HFFc6 (cell line): ENCODE measurements at places on chromosomes 7 and 10. TPM values are rescaled to one million over a fixed set of nuclear protein-coding genes. Genes with fewer than 3 reads are reported as not detected.

GIMAP5 gene
- not detected in 2 replicates for total RNA-seq

SYT15 gene
- total RNA-seq, result 0.31 to 3.0 TPM (median 0.57 TPM) in 3 replicates

GRCh38 chr7:37409461-37409860 lies 39.2 kb downstream of the ELMO1 start:
- DNase-seq, result no peak

DNA sequence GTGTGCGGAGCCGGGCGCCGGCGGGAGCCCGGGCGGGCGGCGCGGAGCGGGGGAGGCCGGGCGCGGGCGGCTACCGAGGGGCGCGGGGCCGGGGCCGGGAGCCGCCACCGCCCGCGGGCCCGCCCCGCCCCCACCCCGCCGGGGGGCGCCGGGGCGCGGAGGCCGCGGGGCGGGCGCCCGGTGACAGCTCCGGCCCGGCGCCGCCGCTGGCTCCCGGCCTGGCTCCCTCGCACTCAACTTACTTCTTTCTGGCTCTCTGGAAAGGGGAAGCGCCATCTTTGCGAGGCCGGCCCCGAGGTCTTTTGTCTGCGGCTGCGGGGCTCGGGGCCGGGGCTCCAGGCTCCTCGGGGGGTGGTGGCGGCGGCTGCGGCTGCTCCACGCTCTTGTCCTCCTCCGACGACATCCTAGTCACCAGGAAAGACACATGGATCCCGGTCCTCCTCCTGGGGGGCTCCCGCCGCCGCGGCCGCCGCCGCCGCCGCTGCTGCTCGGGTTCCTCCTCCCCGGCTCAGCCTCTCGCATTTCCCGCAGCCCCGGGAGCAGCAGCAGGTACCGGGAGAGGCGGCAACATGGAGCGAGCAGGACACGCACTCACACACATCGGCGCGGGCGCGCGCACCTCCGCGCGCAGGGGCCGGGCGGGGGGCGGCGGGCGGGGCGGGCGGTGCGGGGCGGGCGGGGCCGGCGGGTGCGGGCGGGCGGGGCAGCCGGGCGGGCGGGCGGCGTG lies at the start of gene KMT2C:
Gene KMT2C (minus strand): TSS at position 620 of the 727 bp plus-strand sequence. CDS start 217 bp downstream, at position 403.
- DNase-seq, result no peak

DNA sequence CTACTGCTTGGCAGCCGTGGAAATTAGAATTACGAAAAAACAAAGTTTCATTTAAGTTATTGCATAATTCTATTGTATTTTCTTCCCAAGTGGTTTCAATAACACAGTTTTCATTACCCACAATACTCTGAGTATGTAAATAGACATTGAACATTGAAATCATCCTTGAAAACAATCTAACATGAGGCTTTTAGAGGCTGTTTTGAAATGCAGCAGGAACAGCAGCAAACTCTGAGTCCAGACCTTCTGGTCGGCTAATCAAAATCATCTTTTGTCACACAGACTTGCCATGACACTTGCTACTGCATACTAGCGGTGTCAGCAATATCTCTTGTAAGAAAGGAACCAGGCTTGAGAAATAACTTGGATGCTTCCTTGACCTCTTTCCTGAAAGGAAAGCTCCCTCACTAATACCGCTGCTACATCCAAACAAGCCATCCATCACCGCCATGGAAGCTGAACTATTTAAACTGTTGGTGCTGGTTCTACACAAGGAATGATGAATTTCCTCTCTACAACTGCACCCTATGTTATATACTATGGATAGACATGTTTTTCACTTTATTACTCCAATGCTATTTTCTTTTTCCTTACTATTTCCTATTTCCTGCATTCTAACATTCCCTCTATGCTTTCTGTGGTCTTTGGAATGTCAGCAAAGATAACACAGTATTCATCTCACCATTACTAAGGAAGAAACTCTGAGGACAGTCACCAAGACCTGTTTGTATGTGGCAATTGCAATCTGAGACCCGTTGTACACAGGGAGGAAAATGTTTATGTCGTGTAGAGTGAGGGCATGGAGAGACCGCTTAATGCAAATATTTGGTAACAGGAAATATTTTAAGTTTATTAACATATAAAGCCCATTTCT lies 130.8 kb downstream of the ITGA8 start:
- DNase-seq, result peak; percentile 10

GRCh38 chr10:79236433-79236765 lies 110.9 kb upstream of the PPIF start:
- no peak for DNase-seq

DNA sequence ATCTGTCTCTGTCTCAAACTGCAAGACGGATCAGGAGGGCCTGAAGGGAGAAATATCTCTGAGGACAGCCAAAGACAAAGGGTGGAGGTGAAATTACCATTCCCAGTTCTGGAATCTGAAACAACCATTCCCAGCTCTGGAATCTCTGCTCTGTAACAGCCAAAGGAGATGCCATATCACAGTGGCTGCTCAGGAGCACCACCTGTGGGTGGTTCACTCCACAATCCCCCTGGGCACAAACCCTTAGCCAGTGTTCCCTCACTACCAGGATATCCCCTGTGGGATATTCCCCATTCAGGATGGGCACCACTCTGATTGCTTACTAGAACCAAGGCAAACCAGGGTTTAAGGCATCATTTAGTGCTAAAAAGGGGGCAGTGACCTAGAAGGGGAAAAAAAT lies 199.0 kb downstream of the HTR7 start:
- DNase-seq, result no peak

EPHA1 gene
- total RNA-seq, result not detected in 3 replicates

GRCh38 chr7:14389595-14389994 lies 400.1 kb upstream of the ETV1 start:
- DNase-seq, result no peak

CNPY1 gene
- total RNA-seq, result not detected in 3 replicates

GRCh38 chr10:90911133-90912051 lies 9.5 kb downstream of the ANKRD1 start:
- peak; percentile 72 for DNase-seq

- peak; percentile 90 for DNase-seq
Measured at GRCh38 chr10:123995461-123996131, 97.8 kb downstream of the CHST15 start.

DNA sequence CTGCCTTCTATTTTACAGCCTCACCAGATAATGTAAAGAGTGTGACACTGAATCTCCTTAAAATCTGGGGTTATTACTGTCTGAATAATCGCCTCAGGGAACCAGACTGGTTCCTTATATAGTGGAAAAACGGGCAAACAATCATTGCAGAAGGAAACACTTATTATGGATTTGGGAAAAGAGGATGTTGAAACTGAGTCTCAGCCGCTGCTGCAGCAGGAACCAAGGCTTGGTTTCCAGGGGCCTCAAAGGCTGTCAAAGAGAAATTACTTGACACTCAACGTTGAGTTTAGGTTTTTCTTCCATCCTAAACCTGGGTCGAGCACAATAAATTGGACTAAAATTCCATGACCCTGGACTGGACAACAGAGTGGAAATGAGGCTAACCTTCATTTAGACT lies 103.8 kb upstream of the AHR start:
- no peak for DNase-seq

DNA sequence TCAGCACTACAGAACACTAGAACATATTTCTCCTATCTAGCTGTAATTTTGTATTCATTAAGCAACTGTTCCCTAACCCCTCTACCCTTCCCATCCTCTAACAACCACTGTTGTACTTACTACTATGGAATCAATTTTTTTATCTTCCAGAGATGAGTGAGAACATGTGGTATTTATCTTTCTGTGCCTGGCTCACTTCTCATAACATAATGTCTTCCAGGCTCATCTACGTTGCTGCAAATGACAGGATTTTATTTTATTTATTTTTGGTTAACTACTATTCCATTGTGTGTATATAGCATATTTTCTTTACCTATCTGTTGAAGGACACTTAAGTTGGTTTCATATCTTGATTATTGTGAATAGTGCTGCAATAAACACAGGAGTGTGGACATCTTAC lies 200.9 kb upstream of the CHRM2 start:
- DNase-seq, result no peak

- no peak for DNase-seq
Measured at GRCh38 chr7:79615871-79616640, 162.6 kb upstream of the MAGI2 start.

DNA sequence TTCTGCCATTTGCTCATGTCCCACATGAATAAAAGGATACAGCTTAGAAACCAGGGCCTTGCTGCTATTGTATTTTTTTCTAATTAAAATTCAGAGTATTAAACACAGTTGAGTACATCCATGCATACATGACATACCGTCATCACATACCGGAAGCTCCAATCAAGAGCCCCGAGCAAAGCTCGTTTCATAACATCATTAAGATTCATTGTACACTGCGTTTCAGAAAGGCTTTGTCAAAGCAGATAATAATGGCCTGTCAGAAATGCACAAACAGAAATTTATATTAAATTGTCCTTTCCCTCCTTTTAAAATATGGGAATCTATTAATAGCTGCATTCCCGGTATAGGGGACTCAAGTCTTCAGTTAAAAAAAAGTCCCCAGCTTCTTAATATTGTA lies 103.4 kb downstream of the PRTFDC1 start:
- no peak for DNase-seq

OPN4 gene
- total RNA-seq, result not detected in 3 replicates

DNA sequence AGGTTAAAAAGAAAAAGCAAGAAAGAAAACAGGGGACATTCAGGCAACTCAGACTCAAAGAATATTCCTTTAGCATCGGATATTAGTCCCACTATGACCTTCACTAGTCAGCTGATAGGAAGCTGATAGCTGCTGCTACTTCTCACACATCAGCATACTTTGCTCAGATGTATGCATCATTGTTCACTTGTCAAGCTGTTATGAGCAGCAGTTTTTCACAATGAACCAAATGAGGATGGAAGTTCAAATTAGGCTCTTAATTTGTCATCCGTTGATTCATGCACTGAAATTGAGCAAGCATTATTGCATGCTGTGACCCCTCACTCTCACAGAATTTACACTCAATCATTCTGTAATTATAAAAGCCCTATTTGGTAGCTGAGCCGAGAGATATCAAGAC lies 257.7 kb downstream of the SNX13 start:
- DNase-seq, result no peak

DNA sequence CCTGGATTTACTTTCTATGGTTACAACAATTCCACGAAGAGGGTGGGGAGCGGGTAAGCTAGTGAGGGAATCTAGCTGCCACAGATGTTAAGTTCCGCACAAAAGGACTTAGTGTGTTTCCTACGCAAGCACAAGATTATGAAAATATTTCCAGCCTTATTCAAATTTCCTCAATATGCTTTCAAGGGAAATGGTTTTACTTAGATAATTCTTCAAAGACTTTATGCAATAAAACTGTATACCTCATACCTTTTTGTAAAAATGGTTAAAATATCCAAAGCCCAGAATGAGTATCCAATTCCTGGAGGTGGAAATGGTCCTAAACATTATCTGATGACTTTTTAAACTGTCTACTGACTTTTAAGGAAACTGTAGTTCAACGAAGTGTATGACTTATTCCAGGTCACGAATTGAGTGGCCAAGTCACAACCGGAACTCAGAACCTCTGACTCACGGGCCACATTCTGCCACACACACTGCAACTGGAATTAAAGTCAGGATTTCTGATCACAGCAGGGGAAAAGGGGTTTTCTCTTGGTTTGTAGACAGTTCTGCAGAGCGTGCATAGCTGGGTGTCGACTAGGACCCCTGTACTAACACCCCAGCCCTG lies 20.2 kb upstream of the INSIG1 start:
- peak; percentile 19 for DNase-seq

- no peak for DNase-seq
Measured at GRCh38 chr7:47948141-47948790, at the start of gene PKD1L1. Gene PKD1L1, minus strand, starts transcription at chr7:47948466. Its CDS starts 26 bp downstream, at chr7:47948440.

DNA sequence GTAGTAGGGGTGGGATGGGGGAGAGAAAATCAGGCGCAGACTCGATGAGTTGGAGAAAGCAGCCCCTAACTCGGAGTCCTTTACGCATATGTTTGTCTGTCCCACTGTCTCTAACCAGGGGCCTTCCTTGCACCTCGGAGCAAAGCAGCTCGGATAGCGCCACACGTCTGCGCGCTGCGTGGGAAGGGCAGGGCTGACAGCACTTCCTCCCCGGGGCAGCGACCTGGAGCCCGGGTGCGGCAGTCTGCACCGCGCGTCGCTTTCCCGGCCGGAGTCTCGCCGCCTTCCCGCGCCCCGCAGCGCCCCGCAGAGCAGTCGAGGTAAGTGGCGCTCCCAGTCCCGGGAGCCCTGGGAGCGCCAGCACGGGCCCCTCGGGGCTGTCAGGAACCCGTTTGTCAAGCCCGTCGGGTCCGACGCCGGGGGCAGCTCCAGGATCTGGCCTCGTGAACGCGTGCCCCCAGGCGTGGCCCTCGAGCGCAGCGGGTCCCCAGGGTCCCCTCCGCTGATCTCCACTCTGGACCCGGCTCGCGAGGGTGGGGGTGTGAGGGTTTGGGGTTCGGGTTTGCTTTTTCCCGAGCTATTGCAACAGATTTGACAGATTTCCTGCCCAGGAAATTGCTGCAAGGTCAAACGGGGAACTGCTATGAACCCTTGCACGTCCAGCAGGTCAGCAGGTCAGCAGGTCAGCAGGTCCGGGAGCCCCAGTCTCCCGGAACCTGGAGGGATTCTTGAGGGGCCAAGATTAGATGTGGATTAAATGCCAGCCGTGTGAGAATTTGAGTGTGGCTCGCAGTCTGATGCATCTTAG lies 597 bp downstream of the APBB1IP start:
- no peak for DNase-seq

DNA sequence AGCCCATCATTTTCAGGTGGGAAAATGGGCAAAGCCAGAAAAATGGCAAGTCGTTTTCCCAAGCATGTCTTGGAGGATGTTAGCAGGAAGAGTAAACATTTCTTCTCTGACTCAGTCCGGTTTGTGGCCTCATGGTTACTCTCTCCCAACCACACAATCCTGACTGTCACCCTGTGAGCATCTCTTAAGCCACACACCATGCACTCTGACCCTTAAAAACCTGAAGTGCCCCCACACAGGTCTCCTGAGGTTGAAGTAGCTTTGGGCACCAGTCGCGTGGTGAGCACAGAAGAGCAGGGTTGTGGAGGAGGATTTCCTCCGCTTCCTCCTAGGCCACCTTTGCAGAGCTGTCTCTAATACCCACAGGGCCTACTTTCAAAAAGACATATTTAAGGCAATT lies 387.3 kb upstream of the NPVF start:
- DNase-seq, result no peak

ABCB8 gene
- 31.6 and 33.0 TPM in 2 replicates for total RNA-seq

GRCh38 chr10:14612873-14613587 lies 161.7 kb downstream of the FAM107B start:
- DNase-seq, result no peak

- peak; percentile 55 for DNase-seq
Measured at GRCh38 chr7:29494350-29494749, 69.3 kb upstream of the PRR15 start.

- no peak for DNase-seq
Measured at GRCh38 chr7:69108097-69108496, 490.2 kb upstream of the AUTS2 start.

DNA sequence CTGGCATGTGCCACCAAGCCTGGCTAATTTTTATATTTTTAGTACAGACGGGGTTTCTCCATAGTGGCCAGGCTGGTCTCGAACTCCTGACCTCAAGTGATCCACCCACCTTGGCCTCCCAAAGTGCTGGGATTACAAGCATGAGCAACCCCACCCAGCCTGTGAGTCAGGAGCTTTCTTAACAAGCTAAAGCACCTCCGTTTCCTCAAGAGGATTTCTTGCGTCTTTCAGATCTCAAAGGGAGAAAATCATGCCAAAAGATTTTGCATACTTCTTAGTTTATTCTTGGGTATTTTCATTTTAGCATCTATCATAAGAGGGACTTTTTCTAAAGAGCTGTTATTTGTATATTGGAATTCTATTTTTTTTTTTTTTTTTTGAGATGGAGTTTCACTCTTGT lies 47.9 kb upstream of the FOXK1 start:
- no peak for DNase-seq

VKORC1L1 gene
- 39.5 to 41.5 TPM (median 39.8 TPM) in 3 replicates for total RNA-seq
